ENCODE measurements at places on chromosomes 6 and 20.

GRCh38 chr6:159639721-159640120 is 53.3 kb downstream of the SOD2 start:
- no peak for DNase-seq

DNA sequence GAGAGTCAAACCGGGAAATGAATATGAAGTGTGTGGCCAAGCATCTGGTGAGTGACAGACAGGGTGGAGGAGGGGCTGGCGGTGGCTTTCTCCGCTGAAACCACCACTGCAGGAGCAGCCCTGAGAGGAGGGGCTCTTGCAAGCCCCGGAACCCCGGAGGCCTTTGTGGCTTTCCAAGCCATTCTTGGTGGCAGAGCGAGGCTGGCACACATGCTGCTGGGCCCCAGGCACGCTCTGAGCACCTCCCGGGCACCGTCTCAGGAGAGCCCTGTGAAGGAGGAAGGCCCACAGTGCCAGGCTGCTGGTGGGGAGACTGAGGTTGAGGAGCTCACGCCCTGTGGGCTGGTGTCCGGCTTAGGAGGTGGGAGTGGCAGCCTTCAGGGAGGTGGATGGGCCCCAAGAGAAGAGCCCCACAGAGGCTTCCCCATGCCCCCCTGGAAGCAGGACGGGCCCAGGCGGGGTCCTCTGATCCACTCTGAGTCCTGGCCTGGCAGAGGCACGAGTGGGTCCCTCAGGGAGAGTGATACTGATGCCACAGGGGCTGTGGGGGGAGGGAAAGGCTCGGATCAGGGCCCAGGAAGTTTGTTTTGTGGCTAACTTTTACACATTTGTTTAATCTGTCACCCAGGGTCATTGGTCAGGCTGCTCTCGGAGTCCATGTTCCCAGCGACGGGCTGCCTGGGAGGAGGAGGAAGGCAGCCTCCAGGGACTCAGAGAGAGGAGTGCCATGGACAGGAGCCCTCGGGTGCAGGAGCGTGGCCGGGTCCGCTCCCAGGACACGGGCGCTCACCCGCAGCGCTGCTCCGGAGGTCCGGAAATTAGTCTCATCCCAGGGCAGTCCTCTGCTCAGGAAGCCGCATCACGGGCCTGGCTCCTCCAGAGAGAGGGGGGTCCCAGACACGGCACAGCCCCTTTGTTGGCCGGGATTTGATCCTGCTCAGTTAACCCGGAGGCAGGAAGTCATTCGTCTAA is 170.7 kb downstream of the ERMARD start:
- DNase-seq, result no peak

- DNase-seq, result no peak
Measured at GRCh38 chr6:3175715-3176402, 18.5 kb upstream of the TUBB2A start.

DNA sequence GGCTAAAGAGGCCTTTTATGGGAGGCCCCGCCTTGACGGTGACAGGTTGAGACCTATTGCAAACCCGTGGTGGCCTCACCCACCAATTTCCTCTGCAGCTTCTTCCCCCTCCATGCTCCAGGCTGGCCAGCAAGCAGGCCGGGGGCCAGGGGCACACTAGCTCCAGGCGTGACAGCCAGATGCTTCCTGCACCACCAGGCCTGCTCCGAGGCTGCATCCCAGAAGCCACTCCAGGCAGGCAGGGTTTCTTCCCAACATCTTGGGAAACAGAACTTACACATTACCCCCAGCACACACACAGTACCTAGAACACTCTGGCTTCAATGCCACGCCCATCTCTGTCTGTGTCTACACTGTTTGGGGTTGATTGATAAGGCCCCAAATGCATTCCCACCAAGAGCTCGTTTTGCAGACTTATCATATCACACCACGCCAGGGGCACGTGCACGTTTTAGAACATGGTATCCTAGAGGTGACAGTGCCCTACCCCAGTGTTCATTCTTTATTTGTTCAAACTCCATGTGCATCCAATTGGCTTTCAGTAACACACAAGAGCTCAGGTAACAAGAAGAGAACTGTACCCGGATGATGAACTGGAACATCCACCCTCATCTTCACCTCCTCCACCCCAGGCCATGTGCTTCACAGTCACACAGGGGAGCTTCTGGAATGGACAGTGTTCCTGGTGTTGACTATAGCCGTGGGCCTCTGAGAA is 221.4 kb upstream of the RREB1 start:
- no peak for DNase-seq

DNA sequence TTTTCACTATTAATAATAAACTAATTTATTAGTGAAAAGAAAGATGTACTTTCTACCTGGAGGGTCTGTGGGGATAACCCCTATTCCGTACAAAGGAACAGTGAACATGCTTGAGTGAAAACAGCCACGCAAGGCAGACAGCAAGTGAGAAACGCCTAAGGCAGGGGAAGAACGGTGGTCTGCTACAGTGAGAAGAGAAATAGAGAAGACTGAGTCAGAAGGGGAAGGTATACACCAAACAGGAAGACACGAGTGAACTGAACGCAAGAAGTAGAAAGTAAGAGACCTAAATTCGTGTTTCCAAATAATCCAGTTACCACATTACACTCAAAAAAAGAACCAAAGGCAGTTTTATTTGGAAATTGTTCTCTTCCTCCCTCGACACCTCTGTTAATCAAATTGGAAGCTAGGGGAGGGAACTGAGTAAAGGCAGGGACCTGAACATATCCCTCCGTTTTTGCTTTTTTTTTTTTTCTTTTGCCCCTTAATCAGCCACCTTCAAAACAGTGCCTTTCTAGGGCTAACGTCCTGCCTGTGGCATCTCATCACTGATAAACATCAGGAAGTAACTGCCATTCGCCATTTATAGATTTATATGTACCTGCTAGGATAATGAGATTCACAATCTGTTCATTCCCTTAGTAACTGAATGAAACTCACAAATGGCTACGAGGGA is 48.9 kb downstream of the ATXN1 start:
- DNase-seq, result no peak

DNA sequence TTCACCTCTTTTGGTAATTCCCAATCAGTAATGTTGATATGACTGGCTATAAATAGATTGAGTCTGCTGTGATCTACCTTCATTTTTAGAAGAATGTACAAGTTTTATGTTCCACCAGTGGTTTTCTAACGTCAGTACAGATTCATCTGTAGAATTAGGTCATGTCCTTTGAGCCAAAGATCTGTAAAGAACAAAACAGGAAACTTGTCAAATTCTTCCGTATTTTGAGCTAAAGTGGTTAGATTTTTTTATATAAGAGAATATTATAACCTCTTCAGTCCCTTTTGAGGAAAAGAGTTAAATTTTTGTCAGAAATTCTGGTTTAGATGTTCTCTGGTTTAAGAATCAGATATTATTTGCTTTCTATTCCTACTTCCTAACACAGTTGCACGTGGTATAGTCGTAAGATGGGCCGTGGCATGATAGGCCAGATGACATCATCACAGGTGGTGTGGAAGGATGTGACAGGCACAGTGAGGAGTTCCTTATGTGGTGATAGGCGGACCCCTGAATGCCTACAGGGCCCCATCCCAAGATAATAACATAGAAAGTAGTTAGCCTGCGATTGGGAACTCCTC is 62.3 kb downstream of the SNX9 start:
- no peak for DNase-seq

DNA sequence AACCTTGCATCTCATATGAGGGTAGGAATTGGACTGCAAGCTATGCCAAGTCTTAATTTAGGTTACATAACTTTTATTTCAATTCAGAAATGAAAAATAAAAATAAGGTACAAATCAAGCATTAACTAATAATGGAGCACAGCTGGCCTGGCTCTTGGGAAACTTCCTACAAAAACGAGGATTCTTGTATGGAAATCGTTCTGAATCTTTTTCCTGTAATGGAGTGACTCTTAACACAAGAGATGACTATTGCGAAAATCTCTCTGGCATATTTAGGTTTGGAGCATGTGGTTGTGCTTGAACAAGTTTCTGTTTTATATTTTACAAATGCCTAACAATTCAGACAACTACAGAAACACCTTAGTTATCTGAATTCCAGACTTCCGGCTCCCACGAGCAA is 34.0 kb upstream of the PI16 start:
- DNase-seq, result no peak

GRCh38 chr20:16575390-16576140 is 2.3 kb upstream of the KIF16B start:
- DNase-seq, result no peak

DNA sequence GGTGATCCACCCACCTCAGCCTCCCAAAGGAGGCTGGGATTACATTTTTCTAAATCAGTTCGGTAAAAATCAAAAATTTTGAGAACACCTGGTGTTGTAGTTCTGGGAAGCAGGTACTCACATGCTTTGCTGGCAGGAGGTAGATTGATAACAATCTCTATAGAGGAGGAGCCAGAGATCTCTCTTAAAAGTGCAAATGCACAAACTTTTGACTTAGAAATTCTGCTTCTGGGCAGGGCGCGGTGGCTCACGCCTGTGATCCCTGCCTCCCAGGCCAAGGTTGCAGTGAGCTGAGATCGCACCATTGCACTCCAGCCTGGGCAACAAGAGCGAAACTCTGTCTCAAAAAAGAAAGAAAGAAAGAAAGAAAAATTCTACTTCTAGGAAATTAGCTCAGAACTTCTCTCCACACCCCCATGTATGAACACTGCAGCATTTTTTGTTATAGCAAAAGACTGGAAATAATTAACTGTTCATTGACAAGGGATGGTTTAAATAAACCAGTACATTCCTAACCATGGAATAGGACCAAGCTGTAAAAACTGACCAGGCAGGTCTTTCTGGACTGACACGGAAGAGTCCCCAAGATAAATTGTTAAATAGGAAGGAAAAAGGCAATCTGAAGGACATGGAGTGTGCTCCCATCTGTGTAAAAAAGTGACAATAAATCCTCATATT is 14.4 kb upstream of the TRIB3 start:
- DNase-seq, result no peak

DNA sequence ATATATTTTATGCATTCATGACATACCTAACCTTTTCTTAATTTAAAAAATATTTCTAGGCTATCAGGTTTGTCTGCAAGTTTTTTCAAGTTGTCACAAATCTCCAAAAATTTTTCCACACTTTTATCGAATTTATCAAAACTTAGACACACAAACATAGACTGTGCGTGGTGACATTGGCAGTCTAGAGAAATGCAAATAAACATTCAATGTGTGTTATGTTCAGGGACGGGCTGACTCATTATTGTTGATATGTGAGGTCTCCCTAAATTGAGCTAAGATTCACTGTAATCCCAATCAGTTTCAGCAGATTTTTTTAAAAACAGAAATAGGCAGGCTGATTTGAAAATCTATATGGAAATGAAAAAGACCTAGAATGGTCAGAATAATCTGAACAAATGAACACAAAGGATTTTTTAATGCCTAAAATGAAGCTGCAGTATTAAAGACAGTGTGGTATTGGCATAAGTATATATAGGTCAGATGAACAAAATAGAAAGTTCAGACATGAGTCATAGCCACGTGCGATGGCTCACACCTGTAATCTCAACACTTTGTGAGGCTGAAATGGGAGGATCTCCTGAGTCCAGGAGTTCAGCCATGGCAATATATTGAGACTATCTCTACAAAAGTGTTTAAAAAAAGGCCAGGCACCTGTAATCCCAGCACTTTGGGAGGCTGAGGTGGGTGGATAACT is 19.2 kb downstream of the BLTP3A start:
- no peak for DNase-seq

- no peak for DNase-seq
Measured at GRCh38 chr6:74577619-74578018, 628.2 kb downstream of the COL12A1 start.

DNA sequence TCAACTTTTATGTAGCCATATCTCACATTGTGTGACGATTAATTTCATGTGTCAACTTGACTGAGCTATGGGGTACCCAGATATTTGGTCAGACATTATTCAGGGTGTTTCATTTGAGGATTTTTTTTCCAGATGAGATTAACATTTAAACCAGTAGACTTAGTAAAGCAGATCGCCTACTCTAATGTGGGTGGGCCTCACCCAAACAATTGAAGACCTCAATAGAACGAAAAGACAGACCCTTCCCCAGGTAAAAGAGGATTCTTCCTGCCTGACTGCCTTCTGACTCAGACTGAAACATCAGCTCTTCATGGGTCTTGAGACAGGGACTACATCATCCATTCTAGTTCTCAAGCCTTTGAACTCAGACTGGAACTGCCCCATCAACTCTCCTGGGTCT is 231.7 kb upstream of the SASH1 start:
- no peak for DNase-seq

GRCh38 chr20:23407781-23408464 is 13.4 kb downstream of the NAPB start:
- no peak for DNase-seq

DNA sequence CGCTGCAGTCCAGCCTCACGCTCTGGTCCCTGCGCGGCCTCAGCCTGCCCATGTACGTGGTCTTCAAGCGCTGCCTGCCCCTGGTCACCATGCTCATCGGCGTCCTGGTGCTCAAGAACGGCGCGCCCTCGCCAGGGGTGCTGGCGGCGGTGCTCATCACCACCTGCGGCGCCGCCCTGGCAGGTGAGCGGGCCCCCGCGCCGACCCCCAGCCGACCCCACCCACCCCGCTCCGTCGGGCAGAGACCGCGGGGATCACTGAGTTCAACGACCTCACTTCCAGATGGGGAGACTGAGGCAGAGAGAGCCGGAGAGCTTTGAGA is 545 bp downstream of the SLC35D3 start:
- DNase-seq, result no peak

GRCh38 chr20:50315586-50316551 is 125.2 kb downstream of the CEBPB start:
- no peak for DNase-seq

GRCh38 chr6:48073976-48074767 is 36.8 kb downstream of the PTCHD4 start:
- no peak for DNase-seq

DNA sequence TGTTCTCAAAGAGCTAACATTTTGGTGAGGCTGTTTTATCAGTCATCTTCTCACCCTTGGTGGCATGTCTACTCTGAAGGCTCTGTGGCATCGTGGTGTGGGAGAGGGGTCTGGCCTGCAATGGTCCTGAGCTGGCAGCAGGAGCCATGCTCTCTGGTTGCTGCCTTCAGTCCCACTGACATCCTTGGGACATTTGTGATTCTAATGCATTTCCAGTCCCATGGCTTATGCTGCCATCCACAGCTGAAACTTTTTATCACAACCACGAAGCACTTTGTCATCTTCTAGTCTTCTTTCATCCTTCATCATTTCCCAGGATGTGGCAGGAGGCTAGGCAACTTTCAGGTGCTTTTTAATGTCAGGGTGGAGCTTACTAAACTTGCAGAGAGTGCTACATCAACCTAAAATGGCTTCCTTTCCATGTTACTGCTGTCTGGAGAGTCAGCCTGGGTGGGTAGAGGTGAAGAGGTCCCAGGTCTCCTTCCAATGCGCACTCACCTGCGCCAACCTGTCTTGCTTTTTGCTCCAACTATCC is 77.1 kb downstream of the GPR63 start:
- DNase-seq, result no peak

- no peak for DNase-seq
Measured at GRCh38 chr6:4091941-4092340, 13.0 kb upstream of the FAM217A start.

- no peak for DNase-seq
Measured at GRCh38 chr6:20313960-20314530, 87.6 kb upstream of the E2F3 start.

DNA sequence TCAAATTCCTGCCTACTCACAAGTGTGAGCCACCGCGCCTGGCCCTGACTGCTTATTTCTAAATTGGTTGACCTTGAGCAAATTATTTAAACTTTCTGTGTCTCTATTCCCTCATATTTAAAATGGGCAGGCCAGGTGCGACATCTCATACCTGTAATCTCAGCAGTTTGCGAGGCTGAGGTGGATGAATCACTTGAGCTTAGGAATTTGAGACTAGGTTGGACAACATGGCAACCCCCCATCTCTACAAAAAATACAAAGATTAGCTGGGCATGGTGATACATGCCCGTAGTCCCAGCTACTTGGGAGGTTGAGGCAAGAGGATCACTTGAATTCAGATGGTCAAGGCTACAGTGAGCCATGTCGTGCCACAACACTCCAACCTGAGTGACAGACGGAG is 26.5 kb downstream of the DCBLD1 start:
- no peak for DNase-seq

All from stimulated activated CD8-positive, alpha-beta memory T cell treated with anti-CD3 and anti-CD28 coated beads, Interleukin-12 subunit alpha, Interleukin-12 subunit beta, amount 100 ng/mL, for 1 hour (primary cell).